NCI-H187 (cell line): ENCODE measurements at places on chromosomes 2 and 18.

- DNase-seq, result no peak
These were observed 45.3 kb downstream of the FRZB start for GRCh38 chr2:182821182-182821581.

DNA sequence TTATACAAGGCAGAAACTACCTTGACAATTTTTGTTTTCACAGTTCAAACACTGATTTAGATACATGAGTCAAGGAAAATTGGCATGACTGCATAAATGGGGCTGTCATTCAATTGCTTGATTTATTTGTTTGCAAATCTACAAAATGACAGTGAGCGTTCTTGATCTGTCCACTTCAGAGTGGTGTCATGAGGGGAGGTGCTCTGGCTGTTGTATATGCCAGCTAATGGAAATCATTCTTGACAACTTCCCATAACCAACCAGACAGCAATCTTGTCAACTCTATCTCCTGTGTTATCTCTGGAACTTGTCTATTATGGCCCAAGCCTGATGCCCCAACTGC is 120.6 kb upstream of the UGP2 start:
- DNase-seq, result peak; percentile 46

- DNase-seq, result no peak
These were observed 99.4 kb downstream of the ZNF516 start for GRCh38 chr18:76395609-76396008.

DNA sequence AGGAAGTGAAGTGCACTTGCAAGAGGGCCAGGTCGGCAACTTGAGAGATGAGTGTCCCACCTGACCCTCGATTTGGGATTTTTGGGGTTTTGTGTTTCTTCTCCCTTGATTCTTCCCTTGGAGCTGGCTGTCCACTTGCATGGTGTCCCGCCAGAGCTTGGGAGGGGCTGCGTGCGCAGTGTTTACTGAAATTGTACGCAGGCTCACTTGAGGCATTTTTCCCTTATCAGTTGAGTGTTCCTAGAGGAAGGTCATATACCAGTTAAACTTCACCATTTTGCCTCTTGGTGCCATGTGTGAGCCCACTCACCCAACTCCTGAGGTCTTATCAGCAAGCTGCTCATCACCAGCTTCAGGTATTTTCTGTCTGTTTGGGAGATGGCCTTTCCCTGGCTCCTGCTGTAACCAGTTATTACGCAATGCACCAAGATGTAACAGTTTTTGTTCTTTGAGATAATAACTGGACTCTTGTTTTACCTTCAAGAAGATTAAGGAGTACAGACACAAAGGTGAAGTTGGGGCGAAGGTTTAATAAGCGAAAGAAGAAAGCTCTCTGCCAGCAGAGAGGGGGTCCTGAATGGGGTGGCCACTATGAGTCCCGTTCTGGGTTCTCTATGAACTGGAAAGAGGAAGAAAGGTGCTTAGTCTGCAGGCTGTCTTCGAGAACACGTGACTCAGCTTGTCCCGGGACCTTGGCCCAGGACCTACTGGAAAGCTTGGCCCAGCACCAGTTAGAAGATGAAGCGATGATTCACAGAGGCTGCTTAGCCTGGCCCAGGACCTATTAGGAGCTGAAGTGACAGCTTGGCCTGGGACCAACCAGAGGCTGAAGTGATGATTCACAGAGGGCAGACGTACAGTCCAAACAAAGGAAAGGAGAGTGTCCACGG is 21.5 kb upstream of the TXNL4A start:
- DNase-seq, result no peak

DNA sequence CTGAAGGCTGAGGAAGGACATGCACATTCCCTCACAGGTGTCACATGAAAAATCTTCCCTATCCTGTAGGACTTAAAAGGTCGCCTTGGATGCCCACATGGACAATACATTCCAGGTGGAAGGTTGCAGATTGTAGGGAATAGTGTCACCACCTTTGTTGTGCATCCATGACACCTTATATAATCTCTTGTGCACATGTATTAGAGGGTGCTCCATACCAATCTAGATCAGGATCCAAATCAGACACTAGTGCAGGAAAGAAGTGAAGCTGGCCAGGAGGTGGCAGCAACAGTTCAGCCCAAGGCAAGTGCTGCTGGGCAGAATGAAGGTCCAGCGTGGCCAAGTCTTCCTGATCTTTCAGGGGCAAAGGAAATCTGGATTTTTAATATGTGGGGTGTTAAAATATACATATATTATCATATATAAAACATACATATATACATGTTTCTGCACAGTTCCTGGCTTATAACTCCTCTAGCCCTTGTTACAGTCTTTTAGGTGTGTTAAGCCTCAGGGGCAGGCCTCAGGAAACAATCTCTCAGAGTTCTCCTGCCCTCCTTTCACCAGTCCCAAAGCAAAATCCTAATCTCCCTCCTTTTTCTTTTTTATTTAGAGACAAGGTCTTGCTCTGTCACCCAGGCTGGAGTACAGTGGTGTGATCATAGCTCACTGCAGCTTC is 16.6 kb downstream of the NIF3L1 start:
- DNase-seq, result no peak

GRCh38 chr18:55753643-55754263 is 165.8 kb upstream of the TCF4 start:
- no peak for DNase-seq

GRCh38 chr18:27178424-27178823 is 6.7 kb downstream of the CHST9 start:
- DNase-seq, result no peak

GRCh38 chr2:28276807-28277206 is 115.9 kb upstream of the FOSL2 start:
- DNase-seq, result no peak

- peak; percentile 26 for DNase-seq
These were observed 7.0 kb upstream of the EPG5 start for GRCh38 chr18:45974088-45974536.
